ENCODE measurements at places on chromosomes 4 and X.
A peak's percentile ranks its signal among the peaks of the same experiment; 100 is the strongest.

DNA sequence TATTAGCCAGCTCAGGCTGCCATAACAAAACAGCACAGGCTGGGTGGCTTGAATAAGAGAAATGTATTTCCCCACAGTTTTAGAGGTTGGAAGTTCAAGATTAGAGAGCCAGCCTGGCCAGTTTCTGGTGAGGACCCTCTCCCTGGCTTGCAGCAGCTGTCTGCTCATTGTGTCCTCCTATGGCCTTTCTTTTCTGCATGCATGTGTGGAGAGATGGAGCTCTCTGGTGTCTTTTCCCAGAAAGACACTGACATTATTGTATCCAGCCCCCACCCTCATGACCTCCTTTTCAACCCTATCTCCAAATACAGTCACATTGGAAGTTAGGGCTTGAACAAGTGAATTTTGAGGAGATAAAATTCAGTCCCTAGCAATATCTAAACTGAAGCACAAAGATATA lies 263.8 kb upstream of the PABPC4L start:
- DNase-seq: no peak

DNA sequence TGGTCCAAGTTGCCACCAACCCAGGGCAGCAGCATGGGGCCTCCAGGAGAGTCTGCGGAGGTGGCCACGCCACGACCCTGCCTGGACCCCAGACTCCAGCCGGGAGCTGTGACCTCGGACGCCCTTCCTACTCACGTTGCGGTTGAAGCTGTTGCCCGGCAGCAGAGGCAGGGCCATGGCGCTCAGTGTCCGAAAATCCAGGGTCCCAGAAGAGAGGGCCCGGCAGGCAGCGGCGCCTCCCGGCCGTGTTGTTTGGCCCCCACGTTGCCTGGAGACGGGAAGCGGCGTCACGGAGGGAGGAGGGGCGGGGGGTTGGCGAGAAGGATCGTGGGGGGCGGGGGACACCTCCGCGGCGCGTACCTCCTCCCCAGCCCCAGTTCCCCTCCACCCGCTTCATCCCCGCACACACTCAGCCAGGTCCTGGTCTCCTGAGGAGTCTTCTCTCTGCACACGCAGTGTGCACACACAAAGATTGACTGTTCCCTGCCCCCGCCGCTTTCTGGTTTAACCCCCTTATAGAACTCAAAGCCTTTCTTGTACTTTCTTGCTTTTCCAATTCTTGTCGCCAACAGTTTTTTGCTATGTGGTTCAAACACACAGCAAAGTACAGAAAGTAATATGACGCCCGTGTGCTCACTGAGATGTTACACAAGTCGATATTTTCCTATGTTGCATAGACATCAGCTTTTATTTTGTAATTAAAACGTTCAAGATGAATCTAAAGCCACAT lies at the start of gene EFHC2:
EFHC2 (minus strand) TSS at position 261 of the 730 bp plus-strand sequence; CDS start at position 177, 84 bp downstream.
- DNase-seq: peak; percentile 71

DNA sequence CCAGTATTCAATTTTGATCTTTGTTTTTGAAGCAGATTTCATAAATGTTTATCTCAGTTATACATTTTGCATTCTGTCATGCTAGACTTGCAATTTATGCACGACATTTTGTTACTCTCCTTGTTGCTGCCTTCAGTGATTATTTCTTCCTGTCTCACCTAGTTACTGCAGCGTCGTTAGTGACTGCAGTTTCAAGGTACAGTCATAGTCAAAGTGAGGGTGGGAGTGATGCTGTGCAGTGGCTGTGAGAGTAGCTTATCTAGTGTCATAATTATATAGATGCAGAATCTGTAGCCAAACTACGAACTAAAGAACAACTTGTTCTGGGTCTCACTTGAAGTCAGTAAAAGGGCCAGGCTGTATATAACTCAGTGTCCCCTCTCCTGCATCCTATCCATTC lies 69.8 kb downstream of the GPR101 start:
- no peak for DNase-seq

DNA sequence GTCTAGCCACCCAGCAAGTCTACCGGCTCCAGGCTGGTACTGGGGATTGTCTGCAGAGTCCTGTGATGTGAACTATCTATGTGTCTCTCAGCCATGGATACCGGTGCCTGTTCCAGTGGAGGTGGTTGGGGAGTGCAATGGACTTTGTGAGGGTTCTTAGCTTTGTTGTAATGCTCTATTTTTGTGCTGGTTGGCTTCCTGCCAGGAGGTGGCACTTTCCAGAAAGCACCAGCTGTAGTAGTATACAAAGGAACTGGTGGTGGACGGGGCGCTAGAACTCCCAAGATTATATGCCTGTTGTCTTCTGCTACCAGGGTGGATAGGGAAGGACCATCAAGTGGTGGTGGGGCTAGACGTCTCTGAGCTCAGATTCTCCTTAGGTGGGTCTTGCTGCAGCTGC lies 306.4 kb upstream of the POF1B start:
- DNase-seq: no peak

DNA sequence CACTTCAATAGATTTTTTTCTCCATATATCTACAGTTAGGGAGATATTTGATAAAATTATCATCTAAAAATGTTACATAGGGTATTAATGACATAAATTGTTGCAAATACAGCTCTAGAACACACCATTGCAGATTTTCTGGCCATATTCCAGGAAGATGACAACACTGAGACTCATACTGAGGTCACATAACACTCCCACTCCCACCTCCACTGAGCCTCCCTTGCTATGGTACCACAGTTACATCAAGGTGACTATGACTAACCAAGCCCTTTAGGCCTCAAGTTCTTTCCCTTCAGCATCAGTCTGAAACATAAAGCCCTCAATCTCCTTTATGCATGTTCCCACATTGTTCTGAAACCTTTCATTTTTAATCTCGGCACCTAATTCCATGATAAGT lies 932.0 kb upstream of the IGFBP7 start:
- DNase-seq: no peak

DNA sequence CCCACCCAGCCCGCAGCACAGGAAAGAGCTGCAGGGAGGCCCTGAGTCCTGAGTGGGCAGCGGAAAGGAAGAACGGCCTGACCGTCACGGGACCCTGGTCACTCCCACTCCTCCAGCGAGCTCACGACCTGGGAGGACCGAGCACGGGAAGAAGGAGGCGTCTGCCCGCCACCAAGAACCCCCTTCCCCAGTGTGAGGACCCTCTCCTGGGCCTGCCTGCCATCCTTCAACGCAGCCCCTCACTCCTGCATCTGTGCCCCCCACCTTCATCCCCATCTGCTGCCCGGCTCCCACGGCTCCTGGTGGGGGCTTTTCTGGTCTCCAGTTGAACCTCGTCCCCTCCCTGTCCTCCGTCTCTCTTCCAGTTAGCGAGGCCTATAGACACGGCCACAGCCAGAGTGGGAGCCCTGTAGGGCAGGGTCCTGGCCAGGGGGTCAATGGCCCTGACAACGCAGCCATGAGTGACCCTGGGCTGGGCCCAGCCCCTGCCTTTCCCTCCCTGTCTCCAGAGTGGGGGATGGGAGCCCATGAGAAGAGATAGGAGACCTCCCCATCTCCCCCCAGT lies 41.3 kb upstream of the MXD4 start:
- DNase-seq: no peak

DNA sequence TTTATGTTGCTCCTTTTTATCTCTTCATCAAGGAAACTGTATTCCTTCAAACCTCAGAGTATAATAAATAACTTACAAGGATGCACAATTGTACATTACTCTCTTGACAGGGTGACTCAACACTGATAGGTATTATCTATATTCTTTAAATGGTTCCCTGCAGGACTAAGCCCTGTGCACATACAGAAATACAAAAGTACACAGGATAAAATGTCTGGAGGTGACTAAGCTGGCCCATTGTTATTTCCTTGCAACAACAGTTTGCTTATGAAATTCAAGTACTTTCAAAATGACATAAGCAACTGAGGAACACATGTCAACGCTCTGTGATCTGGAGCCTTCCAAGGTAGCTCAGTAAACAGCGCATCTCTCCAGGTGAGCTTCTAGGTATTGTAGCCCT lies 83.8 kb upstream of the RPL34 start:
- DNase-seq: no peak

- DNase-seq: no peak
Observed at GRCh38 chrX:130746709-130747342, 156.2 kb downstream of the ENOX2 start.

DNA sequence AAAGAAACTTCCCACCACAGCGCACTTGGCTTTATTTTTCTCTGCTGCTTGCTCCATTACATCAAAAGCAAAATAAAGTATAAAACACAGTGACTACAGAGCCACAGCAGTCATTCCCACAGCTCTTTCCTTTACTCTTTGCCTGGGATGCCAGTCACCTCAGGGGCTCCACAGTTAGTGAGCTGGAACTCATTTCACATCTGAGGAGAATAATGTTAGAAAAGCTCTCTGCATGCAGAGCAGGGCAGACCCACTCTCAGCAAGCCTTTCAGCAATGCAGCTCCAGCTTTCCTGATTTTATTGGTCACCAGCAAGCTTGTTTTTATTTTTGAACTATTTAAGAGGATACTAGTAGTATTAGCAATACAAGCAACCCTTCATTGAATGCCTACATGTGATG lies 13.8 kb downstream of the GRXCR1 start:
- DNase-seq: no peak

DNA sequence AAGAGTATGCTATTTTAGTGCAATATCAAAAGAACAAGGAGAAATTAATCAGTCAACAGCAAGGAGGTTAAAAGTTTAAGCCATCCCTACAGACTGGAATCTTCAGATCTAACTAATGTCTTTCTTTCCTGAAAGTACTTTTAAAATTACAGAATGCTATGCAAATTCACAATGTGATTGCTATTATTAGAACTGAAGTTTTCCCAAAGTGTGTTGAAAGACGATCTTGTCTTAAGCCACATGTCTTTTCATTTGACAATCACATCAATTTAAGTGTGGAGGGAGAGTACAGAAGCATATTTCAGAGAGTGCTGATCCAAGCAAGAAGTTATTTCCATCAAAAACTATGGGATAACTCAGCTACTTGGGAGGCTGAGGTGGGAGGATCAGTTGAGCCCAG lies 64.7 kb upstream of the TNIP3 start:
- peak; percentile 13 for DNase-seq

DNA sequence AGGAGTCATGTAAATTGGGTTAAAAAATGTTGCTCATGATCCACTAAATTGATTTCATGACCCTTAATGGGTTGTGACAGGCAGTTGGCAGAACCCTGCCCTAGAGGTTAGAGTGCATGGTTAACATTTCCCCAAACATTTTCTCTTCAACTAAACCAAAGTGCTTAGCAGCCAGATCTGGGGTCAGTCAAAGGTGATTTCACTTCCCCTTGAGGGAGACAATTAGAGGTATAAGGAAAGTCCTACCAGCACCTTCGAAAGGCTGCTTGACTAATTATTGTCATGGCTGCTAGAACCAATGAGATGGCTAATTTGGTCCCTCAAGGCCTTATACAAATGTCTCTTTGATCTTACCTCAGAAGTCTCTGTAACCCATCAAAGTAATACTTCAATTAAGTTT lies 30.9 kb upstream of the INTS6L start:
- no peak for DNase-seq

GRCh38 chr4:38504396-38504715 lies 159.6 kb upstream of the KLF3 start:
- no peak for DNase-seq

GRCh38 chr4:8291036-8291682 lies 21.6 kb downstream of the HTRA3 start:
- DNase-seq: no peak

GRCh38 chr4:158490629-158491028 lies 31.1 kb upstream of the RXFP1 start:
- DNase-seq: no peak

- DNase-seq: no peak
Observed at GRCh38 chr4:29037501-29037900, 1682.7 kb upstream of the PCDH7 start.

- DNase-seq: no peak
Observed at GRCh38 chr4:6425336-6425735, 47.1 kb downstream of the PPP2R2C start.

DNA sequence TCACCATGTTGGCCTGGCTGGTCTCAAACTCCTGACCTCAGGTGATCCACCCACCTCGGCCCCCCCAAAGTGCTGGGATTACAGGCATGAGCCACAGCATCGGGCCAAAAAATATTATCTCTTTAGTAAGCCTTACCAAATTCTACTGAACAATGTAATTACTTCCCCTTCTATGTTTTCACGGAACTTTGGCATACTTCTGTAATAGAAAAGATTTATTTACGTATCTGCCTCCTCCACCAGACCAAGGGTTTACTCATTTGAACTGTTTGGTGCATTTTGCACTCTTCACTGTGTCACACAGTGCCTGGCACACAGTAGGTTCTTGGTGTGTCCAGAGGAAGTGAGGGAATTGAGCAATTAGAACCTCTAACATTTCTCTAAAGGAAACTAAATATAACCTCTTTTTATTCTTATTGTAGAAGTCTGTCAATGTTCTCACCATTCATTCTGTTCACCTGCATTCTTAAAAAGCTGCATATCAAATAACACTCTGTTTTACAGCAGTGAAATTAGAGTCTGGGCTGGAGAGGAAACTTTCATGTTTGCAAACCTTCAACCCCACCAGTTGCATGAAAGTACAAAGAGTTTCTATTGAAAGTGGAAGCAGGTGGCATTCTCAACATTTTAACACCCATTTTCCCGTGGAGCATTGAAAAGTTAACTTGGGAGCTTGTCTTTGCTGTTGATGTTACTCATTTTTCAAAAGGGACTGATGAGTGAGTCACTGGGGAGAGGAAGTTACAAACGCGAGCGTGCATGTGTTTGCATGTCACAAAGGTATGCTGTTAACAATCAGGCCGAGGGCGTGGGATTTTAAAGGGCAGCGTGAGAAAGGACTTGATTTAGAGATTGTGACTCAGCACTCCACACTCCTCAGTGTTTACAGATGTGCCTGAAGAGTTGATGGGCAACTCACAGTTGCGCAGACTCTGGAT lies 314.1 kb downstream of the STK32B start:
- no peak for DNase-seq

DNA sequence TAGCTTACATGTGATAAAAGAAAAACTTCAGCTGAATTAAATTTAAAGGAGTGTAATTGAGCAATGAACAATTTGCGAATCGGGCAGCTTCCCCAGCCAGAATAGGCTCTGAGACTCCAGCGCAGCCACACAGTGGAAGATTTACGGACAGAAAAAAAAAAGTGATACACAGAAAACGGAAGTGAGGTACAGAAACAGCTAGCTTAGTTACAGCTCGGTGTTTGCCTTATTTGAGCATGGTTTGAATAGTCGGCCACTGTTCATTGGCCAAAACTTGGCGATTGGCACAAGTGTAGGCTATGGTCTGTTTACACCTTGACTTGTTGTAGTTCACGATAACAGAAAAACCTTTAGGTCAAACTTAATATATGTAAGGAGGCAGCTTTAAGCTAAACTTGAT lies 16.7 kb upstream of the SUPT20HL1 start:
- no peak for DNase-seq

DNA sequence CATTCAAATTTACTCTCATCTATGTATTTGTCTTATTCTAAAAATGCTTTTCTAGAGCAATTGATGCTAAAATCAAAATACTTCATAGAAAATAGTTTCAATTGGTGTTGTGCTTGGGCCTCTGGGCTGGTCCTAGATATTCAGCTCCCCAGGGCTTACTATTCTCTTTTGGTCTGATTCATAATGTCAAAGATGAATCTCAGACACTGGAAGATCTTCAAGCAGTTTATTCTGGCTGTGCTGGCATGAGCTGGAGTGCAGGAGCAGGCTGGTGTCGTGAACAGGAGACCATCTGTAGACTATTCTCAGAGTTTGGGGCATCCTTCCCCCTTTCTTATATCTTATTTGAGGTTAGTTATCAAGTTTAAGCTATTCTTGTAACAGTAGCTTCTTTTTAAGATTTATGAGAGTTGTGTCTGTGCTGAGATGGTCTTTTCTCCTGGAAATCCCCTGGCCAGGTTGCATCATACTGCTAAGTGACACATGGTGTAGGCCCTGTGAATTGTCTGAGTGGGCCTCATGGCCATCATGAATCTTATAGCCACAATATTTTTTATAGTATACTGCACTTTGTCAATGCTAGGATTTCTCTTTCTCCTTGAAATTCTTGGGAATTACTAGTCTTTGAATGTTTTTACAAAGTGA lies 1624.0 kb upstream of the IGFBP7 start:
- DNase-seq: no peak
